ENCODE measurements at places on chromosomes 6 and 20. TPM values are rescaled to one million over a fixed set of nuclear protein-coding genes. Genes with fewer than 3 reads are reported as not detected.

GRCh38 chr6:3247255-3248146, 11.2 kb upstream of the PSMG4 start:
- no peak overlapping the region for H3K4me3 ChIP-seq
- H3K27ac ChIP-seq: no peak overlapping the region
- peaks cover 8% of the 10 kb centered on the region for H3K4me1 ChIP-seq
- H3K27me3 ChIP-seq: peaks cover 4% of the 10 kb centered on the region
- DNase-seq: no peak

GRCh38 chr6:4129446-4129845, 5.9 kb downstream of the ECI2 start:
- H3K27ac ChIP-seq: no peak overlapping the region
- no peaks in the 10 kb centered on the region for H3K27me3 ChIP-seq
- no peak overlapping the region for H3K4me3 ChIP-seq
- peaks cover 72% of the 10 kb centered on the region for H3K36me3 ChIP-seq
- H3K4me1 ChIP-seq: peaks cover 10% of the 10 kb centered on the region

The VSX1 gene
- polyA plus RNA-seq: not detected

GRCh38 chr6:40188931-40189330, 254.7 kb upstream of the MOCS1 start:
- no peak overlapping the region for H3K4me3 ChIP-seq
- no peaks in the 10 kb centered on the region for H3K36me3 ChIP-seq
- DNase-seq: no peak
- H3K4me1 ChIP-seq: no peaks in the 10 kb centered on the region

GRCh38 chr6:158255989-158256601, 56.2 kb upstream of the TULP4 start:
- DNase-seq: no peak
- peaks cover 33% of the 10 kb centered on the region for H3K4me1 ChIP-seq
- no peaks in the 10 kb centered on the region for H3K36me3 ChIP-seq
- peak overlapping the region; percentile 65 for H3K4me3 ChIP-seq

DNA sequence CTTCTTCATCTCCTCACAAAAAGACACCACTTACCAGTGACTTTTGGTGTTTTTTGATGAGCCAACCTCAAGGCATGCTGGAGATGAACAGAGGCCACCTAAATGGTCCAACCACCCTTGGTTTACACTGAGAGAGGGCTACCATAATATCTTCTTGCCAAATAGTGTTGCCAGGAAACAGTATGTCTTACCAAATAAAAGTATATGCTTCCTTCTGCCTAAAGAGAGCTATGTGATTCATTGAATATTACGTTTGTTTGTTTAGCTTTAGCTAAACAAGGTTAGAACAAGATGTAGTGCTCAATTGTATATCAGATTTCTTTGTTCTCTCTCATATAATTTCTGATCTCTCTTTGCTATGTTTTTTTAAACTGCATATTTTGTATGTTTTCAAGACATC, 40.6 kb upstream of the BMP6 start:
- no peak overlapping the region for H3K27ac ChIP-seq
- no peaks in the 10 kb centered on the region for H3K27me3 ChIP-seq
- DNase-seq: no peak
- no peak overlapping the region for H3K4me3 ChIP-seq

The SLC32A1 gene
- not detected for polyA plus RNA-seq

- DNase-seq: no peak
- peaks cover 2% of the 10 kb centered on the region for H3K36me3 ChIP-seq
- H3K27me3 ChIP-seq: no peaks in the 10 kb centered on the region
- H3K4me3 ChIP-seq: no peak overlapping the region
- peaks cover 35% of the 10 kb centered on the region for H3K4me1 ChIP-seq
- no peak overlapping the region for H3K27ac ChIP-seq
Measured at GRCh38 chr6:111118826-111119225, 31.5 kb downstream of the SLC16A10 start.

The WDR46 gene
- 50.8 TPM for polyA plus RNA-seq

Measured in CD4-positive, CD25-positive, alpha-beta regulatory T cell (primary cell).